ENCODE measurements at places on chromosomes 3 and 15. TPM values are rescaled to one million over a fixed set of nuclear protein-coding genes. Genes with fewer than 3 reads are reported as not detected.

RTP1 gene
- not detected for total RNA-seq

LRRC31 gene
- total RNA-seq: not detected

GRCh38 chr3:12916159-12916558 is 74.8 kb upstream of the RPL32 start:
- ATAC-seq: no peak

DNA sequence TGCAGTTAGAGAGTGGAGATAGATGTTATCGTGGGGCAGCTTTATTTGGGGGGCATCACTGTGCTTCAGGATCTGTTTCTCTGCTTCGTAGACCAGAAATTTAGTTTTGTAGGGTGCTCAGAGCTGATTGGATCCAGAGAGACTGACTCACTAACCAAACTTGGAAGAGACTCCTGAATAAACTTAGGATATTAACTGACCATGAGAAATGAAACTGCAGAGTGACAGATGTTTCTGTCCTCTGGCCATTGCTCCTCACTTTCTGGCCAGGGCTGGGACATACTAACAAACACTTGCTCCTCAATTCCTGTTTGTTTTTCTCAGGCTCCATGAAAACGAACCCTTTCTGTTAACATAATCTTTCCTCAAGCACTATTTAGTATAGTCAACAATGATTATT is 4.3 kb downstream of the ZNF592 start:
- no peak for ATAC-seq

- peak; percentile 58 for ATAC-seq
These were observed at the start of gene CGNL1 for GRCh38 chr15:57375827-57376695. Gene CGNL1, plus strand, starts transcription at chr15:57376505. Its CDS starts 61,495 bp downstream, at chr15:57438000.

Measured in esophagus mucosa (tissue), 1 donor.